ENCODE measurements at places on chromosomes 1 and 21.

- DNase-seq = no peak
Measured at GRCh38 chr1:37448185-37448584, 26.2 kb upstream of the ZC3H12A start.

DNA sequence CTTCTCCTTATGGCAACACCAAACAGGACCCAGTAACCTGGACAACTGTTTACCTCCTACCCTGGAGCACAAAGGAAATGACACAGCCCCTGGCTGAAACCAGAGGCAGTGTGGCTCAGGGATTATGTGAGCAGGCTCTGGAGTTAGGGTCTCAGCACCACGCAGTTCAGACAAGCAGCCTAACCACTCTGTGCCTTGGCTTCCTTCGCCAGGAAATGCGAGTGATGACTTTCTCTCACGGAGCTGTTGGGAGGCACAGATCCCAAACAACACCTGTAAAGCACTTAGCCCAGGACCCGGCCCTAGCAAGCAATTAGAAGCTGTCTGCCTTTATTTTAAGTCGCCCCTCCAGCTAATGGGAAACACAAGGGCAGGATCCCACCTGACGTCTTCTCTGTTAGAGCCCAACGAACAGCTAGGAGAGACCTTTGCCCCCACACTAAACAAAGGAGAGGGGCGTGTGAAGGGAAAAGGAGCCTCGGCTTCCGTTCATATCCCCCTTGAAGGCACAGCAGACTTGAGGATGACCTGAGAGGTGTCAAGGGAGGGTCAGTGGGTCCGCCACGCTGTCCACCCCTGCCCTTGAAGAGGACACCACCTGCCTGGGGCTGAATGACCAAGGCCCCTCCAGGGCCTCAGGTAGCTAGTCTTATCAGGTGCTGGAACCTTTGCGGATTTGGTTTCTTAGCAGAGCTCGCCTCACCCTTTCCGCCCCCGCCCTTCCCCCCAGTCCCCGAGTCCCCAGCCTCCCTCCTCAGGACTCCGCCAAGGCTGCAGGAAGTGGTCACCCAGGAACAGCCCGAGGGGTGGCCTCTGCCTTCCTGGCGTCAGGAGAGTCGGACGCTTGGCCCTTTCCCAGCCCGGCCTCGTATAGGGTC, 860 bp downstream of the TMEM63A start:
- DNase-seq = peak; percentile 38

- no peak for DNase-seq
Measured at GRCh38 chr1:212560933-212561460, 47.6 kb upstream of the ATF3 start.

- DNase-seq = no peak
Measured at GRCh38 chr21:42305707-42306147, 9.5 kb downstream of the TFF3 start.

- DNase-seq = no peak
Measured at GRCh38 chr21:45019887-45020537, 54.4 kb upstream of the ADARB1 start.

DNA sequence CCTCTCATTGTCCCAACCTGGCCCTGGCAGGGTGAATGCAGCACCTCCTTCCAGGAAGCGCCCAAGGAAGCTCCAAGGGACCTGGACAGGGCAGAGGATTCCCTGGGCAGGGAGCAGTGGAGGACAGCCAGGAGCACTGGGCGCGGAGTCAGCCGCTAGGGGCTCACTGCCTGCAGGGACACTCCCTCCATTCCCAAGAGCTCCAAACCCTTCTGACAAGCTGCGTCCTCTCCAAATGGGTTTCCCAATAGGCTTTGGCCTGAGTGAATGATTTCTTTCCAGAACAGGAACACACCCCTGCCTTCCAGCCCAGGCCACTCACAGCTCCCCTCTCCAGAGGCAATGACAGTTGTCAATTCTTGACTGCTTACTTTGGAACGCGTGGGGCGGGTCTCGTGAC, 128.5 kb upstream of the EDN2 start:
- DNase-seq = no peak

GRCh38 chr1:59176471-59176870, 120.4 kb upstream of the FGGY start:
- DNase-seq = no peak

- DNase-seq = peak; percentile 92
Measured at GRCh38 chr21:32727687-32728455, at the start of gene SYNJ1. Gene SYNJ1 (minus strand): TSS chr21:32728013. CDS start chr21:32726895, 1,118 bp downstream.

- DNase-seq = no peak
Measured at GRCh38 chr21:15051644-15052458, 12.9 kb downstream of the NRIP1 start.

DNA sequence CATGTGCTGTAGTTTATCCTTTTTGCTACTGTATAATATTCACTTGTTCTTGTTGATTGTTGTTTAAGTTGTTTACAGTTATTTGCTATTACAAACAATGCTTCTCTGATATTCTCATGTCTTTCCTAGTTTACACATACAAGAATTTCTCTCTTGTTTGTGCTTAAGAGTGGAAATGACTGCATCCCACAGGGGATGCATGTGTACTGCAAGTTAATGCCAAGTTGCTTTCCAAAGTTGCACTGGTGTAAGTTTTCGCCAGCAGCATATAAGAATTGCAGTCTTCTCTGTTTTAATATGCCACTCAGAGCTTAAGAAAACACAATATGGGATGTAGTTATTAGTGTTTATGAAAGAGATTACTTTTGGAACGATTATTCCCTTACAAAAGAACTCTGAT, 97.7 kb downstream of the NEK7 start:
- DNase-seq = no peak

- no peak for DNase-seq
Measured at GRCh38 chr1:230878591-230878990, 10.3 kb upstream of the C1orf198 start.

DNA sequence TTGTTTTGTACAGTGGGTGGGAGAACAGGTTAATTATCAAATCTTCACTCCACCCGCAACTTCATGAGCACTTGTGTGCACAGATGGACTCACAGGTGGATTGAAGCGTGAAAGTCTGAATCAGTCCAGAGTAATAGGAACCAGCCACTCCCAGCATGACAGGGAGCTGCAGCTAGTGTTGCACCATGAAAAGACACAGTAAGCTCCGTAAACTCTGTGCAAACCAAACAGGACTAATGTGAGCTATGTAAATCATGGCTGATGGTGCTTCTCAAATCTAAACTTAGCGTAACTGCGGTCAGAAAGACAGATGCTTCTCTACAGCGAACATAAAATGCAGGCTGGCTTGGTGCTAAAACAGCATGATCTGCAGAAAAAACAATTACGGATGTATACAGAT, 114.4 kb downstream of the CENPF start:
- no peak for DNase-seq

- no peak for DNase-seq
Measured at GRCh38 chr21:39336457-39337008, 12.4 kb downstream of the HMGN1 start.

- DNase-seq = no peak
Measured at GRCh38 chr1:85582687-85583591, 2.4 kb downstream of the CCN1 start.

DNA sequence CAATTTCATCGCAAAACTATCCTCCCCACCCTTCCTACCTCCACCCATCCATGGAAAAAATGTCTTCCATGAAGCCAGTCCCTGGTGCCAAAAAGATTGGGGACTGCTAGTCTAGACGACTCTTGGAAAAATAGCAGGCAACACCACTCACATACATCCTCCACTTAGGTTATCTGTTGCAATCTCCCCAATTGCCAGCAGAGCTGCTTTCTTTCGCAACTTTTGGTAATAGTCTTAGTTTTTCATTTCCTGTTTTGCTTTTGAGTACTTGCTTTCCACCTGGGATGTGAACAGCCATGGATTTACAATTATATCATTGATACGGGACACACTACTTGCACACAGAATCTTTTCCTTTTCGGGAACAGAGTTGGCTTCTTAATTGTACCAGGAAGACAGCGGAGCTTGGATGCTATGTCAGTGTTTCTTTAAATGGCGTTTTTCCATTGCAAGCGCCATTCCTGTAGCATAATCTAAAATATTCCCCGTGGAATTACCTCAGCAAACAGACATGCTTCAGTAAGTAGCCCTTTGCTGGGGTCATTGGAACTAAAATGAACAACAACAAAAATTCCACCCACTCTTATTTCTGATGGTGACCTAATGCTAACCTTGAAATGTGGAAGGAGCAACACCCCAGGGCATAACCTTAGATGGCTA, 183.3 kb upstream of the ADGRL2 start:
- DNase-seq = no peak

GRCh38 chr1:199302554-199302953, 663.7 kb downstream of the PTPRC start:
- DNase-seq = no peak

- DNase-seq = no peak
Measured at GRCh38 chr1:103525114-103525606, 339 bp upstream of the RNPC3 start.

DNA sequence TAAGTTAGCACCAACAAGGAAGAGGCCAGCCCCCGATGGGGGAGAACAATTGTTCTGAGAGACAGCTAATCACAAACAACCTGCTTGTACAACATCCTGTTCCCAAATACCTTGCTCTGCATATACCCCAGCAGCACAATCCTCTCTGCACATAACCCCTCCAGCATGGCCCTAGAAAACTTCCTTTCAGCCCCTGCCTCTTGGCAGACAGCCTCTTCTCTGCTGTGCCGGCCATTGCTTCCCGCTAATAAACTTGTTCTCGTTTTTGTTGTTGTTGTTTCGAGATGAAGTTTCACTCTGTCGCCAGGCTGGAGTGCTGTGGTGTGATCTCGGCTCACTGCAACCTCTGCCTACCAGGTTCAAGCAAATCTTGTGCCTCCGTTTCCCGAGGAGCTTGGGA, 392.7 kb downstream of the SMYD3 start:
- no peak for DNase-seq

- no peak for DNase-seq
Measured at GRCh38 chr1:6473974-6474814, 8.2 kb upstream of the TNFRSF25 start.

DNA sequence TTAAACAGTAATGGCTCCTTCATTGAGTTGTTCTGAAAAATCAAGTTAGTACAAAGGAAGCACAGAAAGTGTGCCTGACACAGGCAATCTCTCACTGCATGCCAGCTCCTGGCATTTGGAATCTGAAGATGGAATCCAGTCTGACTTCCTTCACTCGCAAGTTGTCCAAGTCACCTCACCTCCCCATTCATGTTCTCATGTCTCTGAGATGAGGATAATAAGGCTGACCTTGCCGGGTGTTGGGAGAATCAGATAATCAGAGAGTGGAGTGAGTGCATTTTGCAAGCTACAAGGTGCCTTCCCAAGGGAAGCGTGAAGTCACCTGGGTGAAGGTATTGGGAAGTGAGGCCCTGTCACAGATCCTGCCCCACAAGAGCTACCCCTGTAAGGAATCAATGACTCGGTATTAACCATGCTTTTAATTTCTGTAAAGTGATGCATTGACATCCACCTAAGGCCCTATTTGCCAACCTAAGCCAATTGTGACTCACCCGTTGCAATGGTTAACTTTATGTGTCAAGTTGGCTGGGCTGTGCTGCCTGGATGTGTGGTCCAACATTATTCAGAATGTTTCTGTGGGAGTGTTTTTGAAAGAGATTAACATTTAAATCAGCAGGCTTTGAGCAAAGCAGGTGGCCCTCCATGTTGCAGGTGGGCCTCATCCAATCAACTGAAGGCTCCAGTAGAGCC, 62.5 kb upstream of the TARBP1 start:
- no peak for DNase-seq

DNA sequence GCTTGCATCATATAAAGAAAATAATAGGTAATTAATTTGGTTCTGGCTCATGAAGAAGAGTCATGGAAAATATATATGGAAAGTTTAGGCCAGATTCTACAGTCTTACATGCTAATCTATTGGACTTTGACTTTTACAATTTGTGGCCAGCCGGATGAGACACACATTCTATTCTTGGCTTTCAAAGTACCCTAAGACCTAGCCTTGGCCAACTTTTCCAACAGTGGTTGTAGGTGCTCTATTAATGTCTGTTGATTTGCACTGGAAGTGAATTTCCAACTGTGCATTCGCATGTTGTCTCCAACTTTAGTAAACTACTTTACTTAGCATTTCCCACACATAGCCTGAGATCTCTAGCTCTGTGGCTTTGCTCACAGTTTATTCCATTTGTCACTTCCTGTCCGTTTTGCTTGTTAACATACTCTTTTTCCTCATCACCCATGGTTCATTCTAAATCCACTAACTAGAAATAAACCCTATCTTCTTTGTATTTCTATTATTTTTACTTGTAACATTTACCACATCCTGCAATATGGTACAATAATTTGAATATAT, 644.0 kb downstream of the PTPRC start:
- no peak for DNase-seq

GRCh38 chr1:167689567-167689920, 32.2 kb upstream of the MPZL1 start:
- no peak for DNase-seq

DNA sequence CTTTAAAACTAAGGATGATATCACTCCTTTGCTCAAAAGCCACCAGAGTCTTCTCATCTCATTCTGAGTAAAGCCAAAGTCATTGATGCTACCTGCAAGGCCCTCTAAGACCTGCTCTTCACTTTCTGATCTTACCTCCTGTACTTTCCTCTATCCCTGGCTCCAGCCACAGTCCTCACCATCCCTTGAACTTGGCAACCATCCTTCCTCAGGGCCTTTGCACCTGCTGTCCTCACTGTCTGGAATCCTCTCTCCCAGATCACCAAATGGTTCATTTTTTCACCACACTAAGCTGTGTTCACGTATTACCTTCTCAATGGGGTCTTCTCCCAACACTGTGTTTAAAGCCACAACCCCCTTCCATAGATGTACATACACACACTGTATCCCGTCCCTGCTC, 4.3 kb upstream of the PHLDA3 start:
- DNase-seq = no peak

DNA sequence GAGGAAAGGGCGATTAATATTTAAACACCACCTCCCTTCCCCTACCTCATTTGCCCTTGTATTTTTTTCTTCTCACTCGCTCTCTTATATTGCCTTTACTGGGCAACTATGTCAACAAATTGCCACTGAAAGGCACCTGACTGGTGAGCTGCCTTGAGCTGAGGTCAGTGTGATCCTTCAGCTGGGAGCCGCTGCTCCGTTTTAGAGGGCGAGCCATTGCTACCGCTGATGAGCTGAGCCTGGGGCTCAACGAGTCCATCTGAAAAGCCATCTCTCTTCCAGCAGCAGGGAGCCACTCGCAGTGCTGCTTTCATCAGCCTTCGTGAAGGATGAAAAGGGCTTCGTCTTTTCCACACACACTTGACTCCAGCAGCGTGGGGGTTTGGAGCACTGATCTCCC, 108.0 kb upstream of the KIF26B start:
- DNase-seq = no peak

- no peak for DNase-seq
Measured at GRCh38 chr1:9687874-9688582, 36.5 kb downstream of the PIK3CD start.
